GM06990 (cell line): ENCODE measurements at places on chromosomes 4 and X.
A peak's percentile ranks its signal among the peaks of the same experiment; 100 is the strongest.

GRCh38 chr4:153197301-153197700, 6.9 kb upstream of the TRIM2 start:
- no peak for DNase-seq

DNA sequence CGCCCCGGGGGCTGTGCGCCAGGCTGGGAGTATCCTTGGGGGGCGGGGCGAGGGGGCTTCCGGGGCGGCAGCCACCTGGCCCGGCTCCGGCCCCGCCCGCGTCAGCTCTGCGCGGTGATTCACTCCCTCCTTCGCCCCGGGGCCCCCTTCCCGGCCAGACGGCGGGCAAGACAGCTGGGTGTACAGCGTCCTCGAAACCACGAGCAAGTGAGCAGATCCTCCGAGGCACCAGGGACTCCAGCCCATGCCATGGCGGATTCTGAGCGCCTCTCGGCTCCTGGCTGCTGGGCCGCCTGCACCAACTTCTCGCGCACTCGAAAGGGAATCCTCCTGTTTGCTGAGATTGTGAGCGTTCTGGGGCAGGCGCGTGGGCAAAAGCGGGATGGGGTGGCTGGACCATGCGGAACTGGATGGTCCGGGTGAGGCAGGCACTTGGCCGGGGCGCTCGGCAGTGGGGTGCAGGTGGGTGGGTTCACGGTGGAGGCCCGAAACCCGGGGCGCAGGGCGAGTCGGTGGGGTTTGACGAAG, at the start of gene PLP2:
PLP2 (plus strand) TSS at position 147 of the 528 bp plus-strand sequence; CDS start at position 250, 103 bp downstream.
- peak; percentile 78 for DNase-seq

DNA sequence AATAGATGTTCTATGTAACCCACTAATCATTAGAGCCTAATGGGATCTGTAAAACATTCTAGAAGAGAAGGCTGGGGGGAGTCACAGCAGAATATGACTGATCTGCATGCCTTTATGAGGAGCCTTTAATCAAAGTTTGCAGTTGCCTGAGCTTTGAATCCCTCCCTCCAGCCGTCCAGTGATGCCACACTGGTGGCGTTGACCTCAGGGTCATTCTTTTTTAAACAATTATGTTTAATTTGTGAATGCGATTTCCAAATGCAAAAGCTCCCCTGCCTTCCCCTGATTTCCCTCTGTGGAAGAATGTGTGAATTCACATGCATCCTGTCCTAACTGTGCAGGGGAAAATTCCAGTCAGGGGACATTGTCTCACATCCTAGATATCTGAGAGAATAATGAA, 199.7 kb upstream of the GPR101 start:
- no peak for DNase-seq

GRCh38 chrX:37685381-37686359, at the start of gene XK:
XK (plus strand) TSS chrX:37685791; CDS start chrX:37685962, 171 bp downstream.
- peak; percentile 41 for DNase-seq

DNA sequence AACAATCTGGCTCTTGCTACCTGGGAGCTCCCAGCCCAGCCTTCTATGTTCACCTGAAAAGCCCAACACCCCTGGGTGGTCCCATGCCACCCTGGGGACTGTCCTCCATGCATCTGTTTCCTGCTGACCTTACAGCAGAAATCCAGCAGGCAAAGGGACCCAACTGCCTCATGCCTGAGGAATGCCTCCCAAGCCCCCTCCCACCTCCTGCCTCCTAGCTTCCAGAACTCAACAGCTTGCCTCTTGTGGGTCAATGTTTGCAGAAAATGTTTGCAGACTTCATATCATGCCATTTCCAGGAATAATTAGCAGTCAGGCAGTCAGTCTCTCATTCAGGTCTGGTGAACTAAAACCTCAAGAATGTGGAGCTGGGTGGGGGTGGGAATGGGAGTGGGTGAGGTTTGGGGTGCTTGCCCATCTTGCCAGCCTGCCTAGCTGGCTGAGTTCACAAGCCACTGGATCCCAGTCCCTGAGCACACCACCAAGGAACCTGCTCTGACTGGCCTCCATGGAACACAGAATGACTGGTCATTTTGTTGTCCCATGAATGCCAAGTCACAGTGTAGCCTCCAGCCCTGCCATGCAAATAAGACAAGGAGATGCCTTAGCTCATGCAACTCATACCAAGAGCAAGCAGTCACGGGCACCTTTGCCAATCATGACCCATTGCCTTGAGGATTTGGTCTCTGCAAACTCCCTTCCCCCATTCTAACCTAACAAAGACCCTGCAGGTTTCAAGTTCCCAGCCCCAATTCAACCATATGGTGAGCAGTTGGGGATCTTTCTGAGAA, 12.1 kb upstream of the PLAC1 start:
- DNase-seq = no peak

DNA sequence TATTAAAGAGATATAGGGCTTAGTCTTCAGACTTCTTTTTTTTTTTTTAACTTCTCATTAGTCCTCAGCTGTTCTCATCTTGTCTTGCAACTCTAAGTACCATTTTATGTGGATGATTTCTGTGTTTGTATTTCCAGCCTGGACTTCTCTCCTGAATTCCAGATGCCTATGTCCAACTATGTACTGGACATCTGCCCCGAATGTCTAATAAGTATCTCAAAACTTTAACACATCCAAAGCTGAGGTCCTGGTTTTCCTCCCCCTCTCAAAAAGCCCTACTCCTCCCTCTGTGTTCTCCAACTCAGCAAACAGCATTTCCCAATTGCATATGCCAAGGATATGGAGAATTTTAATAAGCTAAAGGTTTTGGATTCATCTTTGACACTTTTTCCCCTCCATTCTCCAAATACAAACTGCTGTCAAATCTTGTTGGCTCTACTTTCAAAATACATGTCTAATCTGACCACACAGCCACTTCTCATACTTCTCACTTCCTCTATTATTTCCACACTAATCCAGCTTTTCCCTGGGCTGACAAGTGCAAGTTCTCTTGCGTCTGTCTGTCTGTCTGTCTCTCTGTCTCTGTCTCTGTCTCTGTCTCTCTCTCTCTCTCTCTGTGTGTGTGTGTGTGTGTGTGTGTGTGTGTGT, 79.8 kb downstream of the CLCN5 start:
- no peak for DNase-seq

DNA sequence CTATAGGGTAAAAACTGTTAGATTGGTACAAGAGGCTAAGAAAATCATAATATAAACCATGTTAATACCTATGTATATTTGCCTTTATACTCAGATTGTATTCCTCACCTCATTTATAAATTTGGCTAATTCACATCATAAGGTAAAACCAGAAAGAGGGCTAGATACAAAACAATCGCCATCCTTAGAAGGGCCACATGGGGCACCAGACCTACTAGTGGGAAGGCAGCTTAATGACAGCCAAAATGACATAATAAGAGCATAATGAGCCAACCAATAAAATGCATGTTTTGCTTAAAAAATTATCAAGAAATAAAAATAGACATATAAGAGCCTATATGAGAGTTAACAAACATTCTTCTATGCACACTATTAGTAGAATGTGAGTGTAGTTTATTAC, 107.3 kb upstream of the PRDX4 start:
- DNase-seq = no peak

DNA sequence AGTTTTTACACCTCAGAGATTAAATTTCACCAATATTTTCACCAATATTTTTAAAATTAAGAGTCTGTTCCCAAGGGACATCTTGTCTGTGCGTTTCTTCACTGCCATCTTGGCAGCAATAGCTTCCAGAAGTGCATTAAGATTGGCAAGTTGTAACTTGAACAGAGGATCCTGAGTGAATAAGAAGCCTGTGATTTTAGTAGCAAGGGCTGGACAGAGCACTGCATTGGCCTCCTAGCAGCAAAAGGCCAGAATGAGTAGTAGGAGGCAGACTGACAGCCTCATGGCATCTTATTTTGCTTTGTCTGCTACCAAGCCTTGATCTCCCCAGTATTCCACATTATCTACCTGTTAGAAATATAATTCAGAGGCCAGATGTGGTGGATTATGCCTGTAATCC, 138.4 kb downstream of the CPE start:
- DNase-seq = no peak

DNA sequence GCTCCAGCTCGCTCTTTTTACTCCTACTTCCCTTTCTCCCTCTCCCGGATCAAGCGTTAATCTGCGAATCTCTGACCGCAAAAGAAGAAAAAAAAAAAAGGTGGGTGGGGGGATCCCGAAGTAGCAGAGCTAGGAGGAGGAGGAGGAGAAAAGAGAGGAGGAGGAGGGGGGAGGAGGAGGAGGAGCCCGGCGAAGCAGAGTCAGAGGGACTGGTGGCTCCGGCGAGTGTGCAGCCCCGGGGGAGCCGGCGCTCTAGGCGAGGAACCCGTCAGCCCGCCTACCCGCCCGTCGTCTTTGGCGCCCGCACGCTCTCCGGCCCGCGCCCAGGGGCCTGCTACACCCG, at the start of gene NHSL2:
NHSL2 (plus strand) TSS at position 203 of the 343 bp plus-strand sequence.
- no peak for DNase-seq

- no peak for DNase-seq
Measured at GRCh38 chr4:153652051-153652784, 31.9 kb upstream of the TLR2 start.

DNA sequence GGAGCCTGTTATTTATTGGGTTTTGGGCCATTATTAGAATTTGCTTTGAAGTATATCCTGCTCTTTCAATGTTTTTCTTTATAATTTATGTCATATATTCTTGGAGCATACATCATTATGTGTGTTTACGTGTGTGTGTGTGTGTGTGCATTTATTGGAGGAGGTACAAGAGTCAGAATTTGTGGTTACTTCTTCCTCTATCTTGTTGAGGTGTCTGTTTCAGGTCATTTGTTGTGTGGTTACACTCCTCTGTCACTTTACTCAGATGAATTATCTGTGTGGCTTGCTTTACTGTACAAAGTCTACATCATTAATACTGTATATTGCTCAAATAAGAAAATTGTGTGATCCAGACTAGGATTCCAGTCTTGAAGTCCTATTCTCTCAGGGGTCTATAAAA, 1957.4 kb upstream of the TENM3 start:
- no peak for DNase-seq

DNA sequence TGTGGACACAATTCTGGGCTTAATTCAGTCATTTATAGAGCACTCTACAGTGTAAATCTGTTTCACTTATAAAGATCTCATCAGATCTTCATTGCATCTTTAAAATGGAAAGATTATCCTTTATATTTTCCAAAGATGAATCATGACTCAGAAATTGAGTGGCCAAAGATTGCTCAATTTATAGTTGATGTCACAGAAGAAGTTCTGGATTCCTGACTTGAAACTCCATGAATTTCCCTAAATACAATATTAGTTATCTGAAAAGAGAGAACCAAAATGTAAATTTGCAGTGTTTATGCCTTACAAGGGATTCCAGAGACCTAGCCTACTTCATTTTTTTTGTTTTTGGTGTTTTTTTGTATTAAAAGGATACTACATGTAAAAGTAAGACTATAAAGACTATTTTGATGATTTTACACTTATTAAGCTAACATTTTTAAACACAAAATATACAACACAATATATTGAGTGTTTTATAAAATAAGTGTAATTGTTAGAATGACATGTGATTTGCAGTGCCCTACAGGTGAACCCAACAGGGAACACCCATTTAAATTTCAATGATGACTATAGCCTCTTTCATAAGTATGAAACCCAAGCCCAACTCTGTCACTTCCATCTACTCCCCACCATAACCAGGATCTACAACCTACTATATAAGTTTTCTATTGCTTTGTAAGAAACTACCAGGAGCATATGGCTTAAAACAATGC, 183.5 kb downstream of the PCDH7 start:
- DNase-seq = no peak

DNA sequence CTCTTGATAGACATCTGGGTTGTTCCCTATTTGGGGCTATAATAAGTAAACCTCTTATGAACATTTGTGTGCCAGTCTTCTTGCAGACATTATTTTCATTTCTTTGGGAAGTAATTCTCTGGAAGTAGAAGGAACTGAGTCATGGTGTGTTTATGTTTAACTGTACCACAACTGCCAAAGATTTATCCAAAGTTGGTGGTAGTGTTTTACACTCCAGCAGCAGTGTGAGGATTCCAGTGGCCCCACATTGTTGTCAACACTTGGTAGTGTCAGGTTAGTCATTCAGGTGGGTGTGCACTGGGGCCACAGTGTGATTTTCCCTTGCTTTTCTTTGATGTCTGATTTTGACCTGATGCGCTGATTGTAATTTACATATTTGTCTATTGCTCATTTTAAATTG, 5.0 kb upstream of the UVSSA start:
- DNase-seq = no peak

DNA sequence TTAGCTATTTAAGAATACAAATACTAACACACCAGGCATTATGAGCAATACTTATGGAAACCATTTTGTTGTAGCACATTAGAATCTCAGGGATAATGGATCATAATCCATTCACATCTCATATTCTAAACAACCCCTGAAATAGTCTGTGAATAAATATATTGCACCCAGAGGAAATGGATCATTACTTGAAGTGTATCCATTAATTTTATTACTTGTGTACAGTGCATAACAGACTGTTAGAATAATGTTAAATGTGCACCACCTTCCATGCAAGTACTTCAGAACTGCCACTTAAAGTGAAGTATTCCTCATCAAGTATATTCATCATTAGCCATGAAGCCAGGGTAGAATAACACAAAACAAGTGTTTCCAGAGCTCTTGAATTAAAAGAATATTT, 715.5 kb downstream of the DMD start:
- DNase-seq = no peak

GRCh38 chrX:25166546-25166945, 150.8 kb upstream of the ARX start:
- DNase-seq = no peak

GRCh38 chr4:79083406-79084010, 144.3 kb upstream of the PAQR3 start:
- DNase-seq = no peak
